ENCODE measurements at places on chromosomes 4 and X.

DNA sequence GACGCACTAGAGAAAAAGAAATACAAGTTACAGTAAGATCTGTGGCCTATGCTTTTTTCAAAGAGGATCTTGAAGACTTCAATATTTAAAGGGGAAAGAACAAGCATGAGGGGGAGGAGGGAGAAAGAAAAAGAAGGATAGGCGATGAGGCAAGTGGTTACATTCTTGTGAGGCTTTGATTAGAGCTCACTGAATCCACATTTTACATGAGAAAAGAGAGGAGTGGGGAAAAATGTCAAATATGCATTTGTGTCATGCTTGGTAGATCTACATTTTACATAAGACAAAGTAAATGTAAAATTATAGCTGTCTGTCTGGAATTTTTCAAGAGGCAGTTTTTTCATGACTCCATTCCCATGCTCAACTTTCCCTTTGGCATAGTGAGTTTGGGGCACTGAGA is 965.9 kb downstream of the FSTL5 start:
- no peak for DNase-seq

GRCh38 chrX:928606-929005 is 283.8 kb downstream of the CRLF2 start:
- DNase-seq: no peak

DNA sequence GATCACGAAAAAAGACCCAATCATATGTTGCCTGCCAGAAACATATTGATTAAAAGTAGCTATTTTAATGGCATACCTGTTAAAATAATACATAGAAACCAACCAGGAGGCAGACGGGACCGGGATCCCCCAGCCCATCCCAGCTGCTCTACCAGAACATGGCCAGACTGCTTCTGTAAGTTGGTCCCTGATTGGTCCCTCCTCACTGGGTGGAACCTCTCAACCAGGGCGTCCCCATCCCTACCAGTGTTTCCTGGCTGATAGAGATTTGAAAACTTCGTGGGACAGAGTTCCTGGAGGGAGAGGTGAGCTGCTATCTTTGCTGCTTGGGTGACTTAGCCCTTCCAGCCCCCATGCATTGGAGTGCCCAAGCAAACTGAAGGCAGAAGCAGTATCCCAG is 256.2 kb downstream of the TRAM1L1 start:
- DNase-seq: no peak

- DNase-seq: no peak
Observed at GRCh38 chr4:8070736-8071718, 87.6 kb downstream of the ABLIM2 start.

- DNase-seq: no peak
Observed at GRCh38 chrX:39445336-39445735, 644.1 kb downstream of the MID1IP1 start.

- no peak for DNase-seq
Observed at GRCh38 chr4:165481053-165481835, 102.4 kb downstream of the CPE start.

DNA sequence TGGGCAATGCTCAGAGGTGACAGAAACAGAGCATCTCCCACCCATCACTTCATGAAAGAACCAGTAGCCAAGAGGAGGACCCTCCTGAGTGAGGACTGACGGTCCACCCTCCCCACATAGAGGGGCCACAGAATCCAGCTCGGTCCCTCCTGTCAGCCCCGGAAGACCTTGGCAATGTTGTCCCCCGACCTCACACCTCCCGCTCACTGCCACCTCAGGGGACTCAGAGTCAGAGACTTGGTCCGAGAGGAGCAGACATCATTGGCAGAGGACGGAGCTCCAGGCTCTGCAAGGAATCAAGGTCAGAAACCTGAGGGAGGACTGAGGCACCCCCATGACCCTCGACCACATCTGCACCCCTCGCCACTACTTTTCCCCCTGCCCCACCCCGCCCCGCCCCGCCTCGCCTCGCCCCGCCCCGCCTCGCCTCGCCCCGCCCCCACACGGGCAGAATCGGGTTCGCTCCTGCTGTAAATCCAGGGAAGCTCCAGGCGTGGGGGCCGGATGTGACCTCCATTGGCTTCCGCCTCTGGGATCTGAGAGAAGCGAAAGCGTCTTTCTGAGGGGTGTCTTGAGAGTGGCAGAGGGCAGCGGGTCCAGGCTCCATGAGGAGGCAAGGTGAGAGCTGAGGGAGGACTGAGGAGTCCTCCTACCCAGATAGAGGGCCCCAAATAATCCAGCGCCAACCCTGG is at the start of gene MAGEA11:
Gene MAGEA11 (plus strand): TSS at position 516 of the 692 bp plus-strand sequence. CDS start 1,100 bp downstream, outside the sequence.
- no peak for DNase-seq

DNA sequence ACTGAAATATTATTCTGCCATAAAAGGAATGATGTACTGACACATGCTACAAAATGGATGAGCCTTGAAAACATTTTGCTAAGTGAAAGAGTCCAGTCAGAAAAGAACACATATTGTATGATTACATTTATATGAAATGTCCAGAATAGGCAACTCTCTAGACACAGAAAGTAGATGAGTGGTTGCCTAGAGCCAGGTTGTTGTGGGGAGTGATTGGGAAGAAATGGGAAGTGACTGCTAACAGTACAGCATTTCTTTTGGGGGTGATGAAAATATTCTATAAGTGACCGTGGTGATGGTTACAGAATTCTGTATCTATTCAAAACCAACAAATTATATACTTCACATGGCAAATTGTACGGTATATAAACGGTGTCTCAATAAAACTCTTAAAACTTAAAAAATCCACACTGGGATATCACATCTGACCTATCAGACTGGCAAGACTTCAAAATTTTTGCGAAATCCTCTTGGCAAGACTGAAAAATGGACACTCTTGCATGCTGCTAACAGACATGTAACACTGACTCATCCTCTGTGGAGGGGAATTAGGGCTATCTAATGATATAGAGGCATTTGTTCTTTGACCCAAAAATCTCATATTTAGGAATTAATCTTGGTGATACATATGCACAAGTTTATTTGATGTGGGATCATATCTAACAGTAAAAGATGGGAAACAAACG is 71.8 kb downstream of the FAM13A start:
- no peak for DNase-seq

DNA sequence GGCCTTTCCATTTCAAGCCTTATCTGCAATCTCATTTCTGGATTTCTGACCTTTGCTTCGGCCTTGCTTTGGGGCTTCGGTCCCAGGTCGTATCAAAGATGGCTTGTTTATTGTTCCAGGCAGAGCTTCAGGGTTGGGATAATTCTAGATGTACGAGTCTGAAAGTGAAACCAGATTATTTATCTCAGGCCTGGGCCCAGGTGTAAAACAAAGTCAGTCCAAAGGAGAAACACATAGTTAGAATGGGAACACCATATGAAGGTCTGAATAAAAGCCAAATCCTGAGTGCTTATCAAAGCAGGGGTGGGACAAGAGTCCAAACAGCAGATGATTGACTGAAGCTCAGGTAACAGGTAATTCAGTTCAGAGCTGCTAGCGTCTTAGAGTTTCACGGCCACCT is 17.1 kb downstream of the PRIMPOL start:
- DNase-seq: no peak

- no peak for DNase-seq
Observed at GRCh38 chrX:9687899-9688298, 77.7 kb downstream of the GPR143 start.

DNA sequence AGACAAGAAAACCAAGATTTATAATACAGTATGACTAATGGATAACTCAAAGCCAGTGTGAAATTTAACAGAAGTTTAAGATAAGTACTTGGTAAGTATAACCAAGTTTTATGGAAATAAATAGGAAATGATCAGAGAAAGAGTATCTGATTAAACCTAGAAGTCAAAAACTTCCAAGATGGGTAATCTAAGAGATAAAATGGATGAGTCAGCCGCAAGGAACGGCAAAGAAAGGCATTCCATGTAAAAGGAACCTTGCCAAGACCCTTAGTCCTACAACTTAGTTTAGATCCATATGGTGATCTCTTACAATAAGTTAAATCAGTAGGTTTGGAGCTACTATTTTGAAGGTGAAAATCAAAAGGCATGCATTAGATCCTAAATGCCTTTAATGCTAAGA is 34.8 kb downstream of the LIN54 start:
- no peak for DNase-seq

- DNase-seq: no peak
Observed at GRCh38 chrX:2416851-2417604, 83.7 kb downstream of the DHRSX start.

DNA sequence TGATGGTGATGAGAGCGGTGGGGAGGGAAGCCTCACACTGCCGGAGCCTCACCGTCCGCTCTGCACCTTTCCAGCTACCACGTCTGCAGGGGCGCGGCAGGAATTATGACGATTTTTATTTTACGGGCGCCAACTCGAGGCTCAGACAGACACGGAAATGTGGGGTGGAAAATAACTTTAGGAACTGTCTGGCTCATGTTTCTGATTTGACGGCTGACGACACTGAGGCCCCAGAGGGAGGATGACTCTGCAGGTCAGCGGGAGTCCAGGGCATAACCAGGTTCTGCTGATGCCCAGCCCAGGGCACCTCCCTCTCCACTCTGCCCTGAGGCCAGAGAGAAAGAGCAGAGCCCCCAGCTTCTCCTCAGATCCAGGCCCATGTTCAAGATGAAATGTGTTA is 43.9 kb downstream of the C4orf50 start:
- no peak for DNase-seq

DNA sequence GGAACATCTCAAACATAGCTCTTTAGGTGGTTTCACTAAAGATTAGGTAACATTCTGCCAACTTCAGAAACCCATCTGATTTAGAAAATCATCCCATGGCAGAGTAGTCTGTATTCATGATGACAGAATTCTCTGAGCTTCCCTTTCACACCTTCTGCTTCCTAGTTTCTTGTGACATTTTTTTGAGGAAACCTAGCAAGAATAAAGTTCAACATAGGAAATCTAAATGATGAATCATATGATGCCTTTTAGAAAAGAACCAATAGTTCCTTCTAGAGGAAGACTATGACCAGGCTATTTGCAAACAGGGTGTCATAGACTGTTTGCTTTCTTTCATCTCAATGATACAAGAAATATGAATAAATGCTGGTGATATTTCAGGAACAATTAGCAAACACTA is 49.8 kb upstream of the CAMK2D start:
- DNase-seq: no peak
